ENCODE measurements at places on chromosomes 16 and 17.

DNA sequence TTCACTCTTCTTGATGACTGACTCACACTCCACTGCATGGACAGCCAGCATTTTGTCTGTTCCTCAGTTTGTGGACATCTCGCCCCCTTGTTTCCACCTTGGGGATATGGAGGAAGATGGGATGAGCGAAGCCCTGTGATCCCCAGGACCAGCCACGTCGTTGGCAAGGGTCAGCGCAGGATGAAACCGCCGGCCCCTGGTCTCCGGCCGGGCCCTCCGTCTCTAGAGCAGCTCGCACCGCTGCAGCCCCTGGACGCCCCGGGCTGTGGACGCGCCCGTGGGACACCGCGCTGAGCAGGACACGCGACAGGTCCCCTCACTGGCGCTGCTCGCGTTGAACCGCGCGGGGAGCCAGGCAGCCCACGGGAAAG, 604 bp upstream of the ZC3H18 start:
- DNase-seq: no peak

- no peak for DNase-seq
These were observed 169.4 kb downstream of the FOXL1 start for GRCh38 chr16:86747761-86748160.

GRCh38 chr17:59516451-59516850, 49.0 kb upstream of the DHX40 start:
- DNase-seq: no peak

DNA sequence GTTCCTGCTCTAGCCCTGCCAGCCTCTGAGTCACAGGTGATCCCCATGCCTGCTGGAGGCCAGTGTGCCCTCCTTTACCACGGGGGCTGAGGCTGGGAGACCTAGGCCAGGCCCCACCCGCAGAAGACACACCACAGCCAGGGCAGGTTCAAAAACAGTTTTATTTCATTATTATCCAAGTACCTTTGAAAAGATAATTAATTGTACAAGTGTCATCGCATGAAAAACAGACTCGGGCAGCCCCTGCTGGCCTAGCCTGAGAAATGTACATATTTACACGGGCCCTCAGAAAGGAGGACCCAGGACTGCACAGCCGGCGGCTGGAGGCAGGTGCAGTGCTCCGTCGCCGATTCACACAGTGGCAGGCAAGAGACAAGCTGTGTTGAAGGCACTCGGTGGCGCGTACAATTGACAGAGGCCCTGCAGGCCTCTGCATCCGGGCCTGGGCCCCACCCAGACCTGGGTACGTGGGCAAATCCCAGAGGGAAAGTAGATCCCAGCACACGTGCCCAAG, 4.4 kb downstream of the PDIA2 start:
- no peak for DNase-seq

DNA sequence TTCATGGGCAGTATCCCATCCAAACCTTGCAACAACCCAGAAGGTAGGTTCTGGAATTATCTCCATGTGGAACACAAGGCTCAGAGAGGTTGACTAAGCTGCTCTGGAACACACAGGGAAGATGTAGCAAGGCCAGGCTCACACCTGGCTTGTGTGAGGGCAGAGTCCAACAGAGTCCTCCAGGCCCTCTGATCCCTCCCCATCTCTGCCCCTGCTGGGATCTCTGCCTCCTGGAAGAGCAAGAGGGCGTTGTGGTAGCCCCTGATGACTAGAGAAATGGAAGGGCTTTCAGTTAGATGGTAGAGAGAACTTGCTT, 7.0 kb upstream of the PPP1R1B start:
- no peak for DNase-seq

DNA sequence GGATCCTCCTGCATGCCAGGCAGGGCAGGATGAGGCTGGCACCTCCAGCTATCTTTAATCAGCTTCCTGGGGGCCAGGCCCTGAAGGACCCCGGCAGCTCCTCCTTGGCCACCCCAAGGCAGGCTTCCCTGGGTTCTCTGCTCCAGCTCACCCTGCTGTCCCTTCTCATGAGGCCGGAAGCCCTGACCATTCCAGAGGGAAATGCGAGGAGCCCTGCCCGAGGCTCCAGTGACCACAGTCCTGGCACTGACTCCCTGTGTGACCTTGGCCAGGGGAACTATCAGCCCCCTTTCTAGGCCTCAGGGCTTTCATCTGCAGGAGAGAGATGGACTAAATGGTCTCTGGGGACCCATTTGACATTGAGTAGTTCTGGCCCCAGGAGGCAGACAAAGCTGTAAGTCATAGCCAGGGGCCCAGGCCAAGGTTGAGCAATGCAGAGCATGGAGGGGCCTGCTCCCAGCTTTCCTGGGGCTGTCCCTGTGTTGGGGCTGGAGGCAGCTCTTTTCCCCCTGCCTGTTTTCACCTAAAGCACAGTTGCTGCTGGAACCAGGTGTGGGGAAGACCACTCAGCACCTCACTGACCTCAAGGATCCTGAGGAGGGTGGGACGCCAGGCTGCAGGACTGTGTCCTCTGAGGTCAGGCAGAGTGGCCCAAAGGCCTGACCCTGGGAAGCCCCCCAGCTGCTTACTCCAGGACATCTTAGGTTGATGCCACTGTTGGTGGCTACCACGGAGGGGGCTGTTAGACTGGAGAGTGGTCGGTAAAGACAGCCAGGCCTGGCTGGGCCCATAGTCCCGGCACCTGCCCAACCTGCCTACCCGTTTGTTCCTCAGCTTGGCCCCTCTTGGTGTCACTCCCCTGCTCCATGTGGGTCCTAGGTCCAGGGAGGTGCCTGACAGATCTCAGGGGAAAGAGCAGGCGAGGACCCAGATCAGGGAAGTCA, 8.1 kb downstream of the KCNH6 start:
- no peak for DNase-seq

GRCh38 chr17:3256575-3256974, 41.6 kb downstream of the OR3A1 start:
- DNase-seq: no peak

- DNase-seq: no peak
These were observed 40.3 kb downstream of the MEAK7 start for GRCh38 chr16:84464116-84464515.

DNA sequence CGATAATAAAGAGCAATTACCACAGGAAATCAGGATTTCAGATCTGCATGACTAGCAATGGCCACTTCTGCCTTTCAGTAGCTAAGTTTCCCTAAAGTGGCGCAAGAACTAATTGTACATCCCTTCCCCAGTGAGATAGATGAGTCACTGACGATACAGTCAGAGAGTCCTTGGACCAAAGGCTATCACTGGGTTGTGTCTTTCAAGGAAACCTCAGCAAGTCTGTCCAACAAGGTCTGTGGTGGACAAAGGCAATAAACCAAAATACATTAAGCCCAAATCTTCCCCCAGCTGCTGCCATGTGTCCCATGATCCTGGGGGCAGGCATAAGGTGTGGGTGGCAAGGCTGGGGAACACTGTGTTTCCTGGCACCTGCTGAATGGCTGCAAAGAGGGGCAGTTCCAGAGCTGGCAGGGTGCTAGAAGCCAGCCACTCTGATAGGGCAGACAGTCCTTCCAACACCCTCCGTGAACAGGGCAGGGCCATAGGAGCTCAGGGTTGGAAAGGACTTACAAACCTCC, 20.5 kb upstream of the MTMR4 start:
- no peak for DNase-seq

- no peak for DNase-seq
These were observed 410.0 kb upstream of the HSBP1 start for GRCh38 chr16:83397601-83398291.

DNA sequence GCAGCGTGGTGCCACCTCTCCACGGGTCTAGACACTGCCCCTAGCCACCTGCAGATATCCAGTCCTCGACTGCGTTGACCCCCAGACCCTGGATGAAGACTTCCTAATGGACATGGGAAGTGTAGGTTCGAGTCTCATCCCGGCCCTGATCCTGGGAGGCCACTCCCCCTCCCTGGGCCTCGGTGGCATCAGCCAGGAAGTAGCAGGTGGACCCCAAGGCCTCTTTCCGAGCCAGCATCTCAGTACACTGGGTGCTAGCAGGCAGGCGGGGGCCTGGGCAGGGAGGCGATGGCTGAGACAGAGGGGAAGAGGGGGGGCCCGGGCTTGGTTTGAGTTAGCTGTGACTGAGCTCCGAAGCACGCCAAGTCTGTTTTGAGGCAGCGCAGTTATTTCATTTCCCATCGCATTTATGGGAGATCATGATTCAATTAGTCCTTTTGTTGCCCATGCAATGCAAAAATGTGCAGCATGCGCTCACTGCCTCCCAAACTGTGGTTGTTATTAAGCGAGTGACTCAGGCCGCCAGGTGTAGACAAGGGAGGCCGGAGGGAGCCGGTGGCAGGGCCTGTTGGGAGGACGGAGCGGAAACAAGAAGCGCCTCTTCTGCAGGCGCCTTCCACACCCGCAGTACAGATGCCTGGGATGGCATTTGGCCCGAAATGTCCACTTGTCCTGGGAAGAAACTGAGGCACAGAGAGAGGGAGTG, 25.3 kb upstream of the ZNF469 start:
- no peak for DNase-seq

DNA sequence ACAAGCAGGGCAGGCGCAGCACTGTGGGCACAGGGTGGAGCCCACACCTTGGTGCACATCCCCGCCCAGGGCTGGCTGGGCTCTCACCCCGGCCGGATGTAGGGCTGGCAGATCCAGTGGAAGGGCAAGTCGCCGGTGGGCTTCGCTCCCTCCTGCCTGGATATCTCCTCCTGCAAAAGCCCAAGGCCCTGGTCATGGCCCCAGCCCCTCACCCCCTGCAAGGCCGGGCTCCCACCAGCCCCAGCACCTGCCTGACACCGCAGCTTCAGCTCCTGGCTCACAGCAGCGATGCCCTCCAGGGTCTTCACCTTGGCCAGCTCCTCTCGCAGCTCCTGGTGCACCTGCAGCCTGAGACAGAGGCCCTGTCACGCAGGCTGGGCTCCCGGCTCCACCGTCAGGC, 5.0 kb downstream of the DUS1L start:
- DNase-seq: no peak

DNA sequence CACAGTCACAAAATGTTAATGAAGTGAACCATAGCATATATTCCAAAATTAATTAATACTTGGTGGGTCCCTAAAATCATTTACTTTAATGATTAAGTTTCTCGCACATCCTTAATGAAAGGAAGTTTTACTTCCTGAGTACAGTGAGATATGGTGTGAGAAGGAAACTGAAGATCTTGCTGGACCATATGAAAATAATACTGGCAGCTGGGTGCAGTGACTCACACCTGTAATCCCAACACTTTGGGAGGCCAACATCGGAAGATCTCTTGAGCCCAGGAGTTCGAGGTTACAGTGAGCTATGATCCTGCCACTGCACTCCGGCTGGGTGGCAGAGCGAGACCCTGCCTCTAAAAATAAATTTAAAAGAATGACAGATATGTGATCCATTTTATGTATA, 62.5 kb downstream of the ABCA8 start:
- no peak for DNase-seq

GRCh38 chr16:67526149-67526791, 2.4 kb upstream of the RIPOR1 start:
- DNase-seq: no peak

DNA sequence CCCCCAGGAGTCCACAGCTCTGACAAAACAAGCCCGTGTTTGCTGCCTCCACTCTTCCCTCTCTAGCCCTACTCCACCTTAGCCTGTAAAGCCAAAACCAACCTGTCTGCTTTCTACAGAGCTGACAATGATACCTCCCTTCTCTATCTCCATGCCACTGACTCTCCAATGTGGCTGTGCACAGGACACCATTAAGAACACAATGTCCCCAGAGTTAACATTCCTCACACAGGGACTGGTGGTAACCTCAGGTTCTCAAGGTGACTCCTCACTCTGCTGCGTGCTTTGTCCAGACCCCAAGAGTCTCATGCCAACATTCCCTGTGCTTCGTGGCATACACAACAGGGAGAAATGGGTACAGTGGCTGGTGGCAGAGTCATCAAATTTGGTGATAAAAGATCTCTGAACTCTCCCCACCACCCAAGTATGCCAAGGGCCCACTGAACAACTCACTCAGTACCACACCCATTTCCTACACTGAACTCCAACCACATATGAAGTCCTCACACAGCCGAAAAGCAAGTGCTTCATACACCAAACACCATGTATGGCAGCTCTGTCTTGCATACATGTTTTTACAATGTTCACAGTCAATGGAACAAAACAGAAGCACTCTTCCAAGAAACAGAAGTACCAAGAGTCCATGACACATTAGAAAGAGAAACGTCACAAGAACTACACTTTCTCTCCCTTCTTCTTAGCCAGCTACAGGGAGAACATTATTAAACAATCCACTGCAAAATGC, 21.1 kb downstream of the CSNK2A2 start:
- DNase-seq: no peak

- DNase-seq: no peak
These were observed 175.3 kb downstream of the NPIPB11 start for GRCh38 chr16:29231244-29231643.

GRCh38 chr17:9473711-9474110, 101.9 kb downstream of the STX8 start:
- no peak for DNase-seq

DNA sequence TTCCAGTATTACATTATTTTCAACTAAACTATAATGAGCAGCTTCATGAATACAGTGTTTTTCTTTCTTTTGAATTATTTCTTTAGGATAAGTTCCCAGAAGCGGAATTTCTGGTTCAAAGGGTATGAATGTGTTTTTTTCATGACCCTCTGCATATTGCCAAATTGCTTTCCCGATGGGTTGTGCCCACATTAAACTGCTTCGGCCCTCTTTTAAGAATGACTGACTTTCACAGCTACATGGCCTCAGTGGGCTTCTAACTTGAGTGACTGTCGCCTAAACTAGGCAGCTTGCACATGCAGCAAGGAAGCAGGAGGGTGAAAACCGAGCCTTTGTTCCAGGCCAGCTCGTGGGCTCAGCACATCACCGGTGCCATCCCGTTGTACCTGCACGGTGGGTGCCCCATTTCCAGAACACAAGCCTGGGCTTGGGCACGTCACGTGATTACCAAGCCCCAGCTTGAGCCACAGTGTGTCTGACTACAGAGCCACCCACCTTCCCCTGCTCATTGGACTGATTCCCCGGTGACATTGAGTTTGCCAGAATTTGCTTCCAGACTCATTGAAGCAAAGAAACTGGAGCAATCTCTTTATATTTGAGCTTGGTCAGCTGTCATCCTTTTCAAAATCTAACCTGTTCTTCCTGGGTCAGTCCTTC, 112.8 kb downstream of the CLEC16A start:
- peak; percentile 17 for DNase-seq

- no peak for DNase-seq
These were observed 26.2 kb downstream of the IL21R start for GRCh38 chr16:27428026-27428785.

GRCh38 chr17:8282345-8282744, 6.1 kb upstream of the RANGRF start:
- DNase-seq: no peak

GRCh38 chr17:81978524-81979298, 1.3 kb downstream of the ASPSCR1 start:
- DNase-seq: no peak

- no peak for DNase-seq
These were observed 5.0 kb downstream of the NOG start for GRCh38 chr17:56598466-56598865.

GRCh38 chr16:64109241-64109640, 1012.6 kb downstream of the CDH11 start:
- no peak for DNase-seq

All from substantia nigra (tissue), 51 donors.